ENCODE measurements at places on chromosomes 6 and 20.

GRCh38 chr6:169641461-169642085 lies 60.3 kb downstream of the WDR27 start:
- DNase-seq: no peak

GRCh38 chr6:137927777-137928218 lies 60.7 kb downstream of the TNFAIP3 start:
- no peak for DNase-seq

- DNase-seq: no peak
These were observed 1.2 kb downstream of the GFRA4 start for GRCh38 chr20:3661814-3662665.

- no peak for DNase-seq
These were observed 274.5 kb upstream of the NRSN1 start for GRCh38 chr6:23851522-23851921.

DNA sequence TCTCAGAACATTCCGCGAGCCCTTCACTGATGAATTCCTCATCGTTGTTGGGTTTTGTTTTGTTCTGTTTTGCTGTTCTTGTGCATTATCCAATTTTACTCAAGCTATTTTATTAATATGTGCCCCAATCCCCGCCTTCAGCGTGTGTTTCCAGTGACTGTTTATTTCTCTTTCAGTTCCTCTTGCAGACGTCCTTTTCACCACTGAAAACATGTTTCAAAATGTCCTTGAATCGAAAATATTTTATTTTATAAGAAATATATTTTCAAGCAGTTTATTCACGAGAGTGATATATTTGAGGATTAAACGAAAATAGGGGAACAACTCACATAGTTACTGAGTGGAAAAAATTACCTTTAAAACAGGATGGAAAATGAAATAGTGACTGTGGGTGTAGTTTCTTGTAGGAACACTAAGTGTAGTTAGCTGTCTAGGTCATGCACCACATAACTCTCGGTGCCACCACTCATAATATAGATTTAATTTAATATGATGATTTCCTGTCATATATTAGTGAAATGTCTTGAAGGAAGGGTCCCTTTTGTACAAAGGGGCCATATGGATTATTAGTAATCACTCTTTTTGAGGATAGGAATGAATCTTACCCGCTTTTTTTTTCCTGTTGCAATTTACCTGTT lies 45.3 kb upstream of the HDDC2 start:
- no peak for DNase-seq

GRCh38 chr6:87789198-87789899 lies 87.3 kb upstream of the AKIRIN2 start:
- no peak for DNase-seq
